ENCODE measurements at places on chromosomes 6 and 20.

- no peak for DNase-seq
Measured at GRCh38 chr20:61436283-61436666, 184.2 kb downstream of the CDH4 start.

DNA sequence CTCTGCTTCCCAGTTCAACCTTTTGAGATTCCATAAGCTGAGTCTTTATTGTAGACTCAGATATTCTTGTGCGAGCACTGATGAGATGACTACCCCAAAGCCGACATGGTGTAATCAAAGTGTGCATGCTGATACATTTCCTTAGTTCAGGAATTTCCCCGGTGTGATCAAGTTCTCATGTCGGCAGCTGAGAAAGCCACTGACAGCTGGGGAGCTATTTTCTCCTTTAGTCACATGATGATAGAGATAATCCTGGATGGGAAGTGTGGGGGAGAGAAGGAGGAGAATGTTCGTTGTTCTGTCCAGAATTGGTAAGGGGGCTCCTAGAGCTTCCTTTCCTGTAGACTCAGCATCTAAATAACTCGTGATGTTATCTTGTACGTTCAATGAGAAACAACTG, 7.7 kb upstream of the CAP2 start:
- DNase-seq, result no peak

GRCh38 chr20:21739682-21740081, 34.2 kb downstream of the PAX1 start:
- DNase-seq, result no peak

DNA sequence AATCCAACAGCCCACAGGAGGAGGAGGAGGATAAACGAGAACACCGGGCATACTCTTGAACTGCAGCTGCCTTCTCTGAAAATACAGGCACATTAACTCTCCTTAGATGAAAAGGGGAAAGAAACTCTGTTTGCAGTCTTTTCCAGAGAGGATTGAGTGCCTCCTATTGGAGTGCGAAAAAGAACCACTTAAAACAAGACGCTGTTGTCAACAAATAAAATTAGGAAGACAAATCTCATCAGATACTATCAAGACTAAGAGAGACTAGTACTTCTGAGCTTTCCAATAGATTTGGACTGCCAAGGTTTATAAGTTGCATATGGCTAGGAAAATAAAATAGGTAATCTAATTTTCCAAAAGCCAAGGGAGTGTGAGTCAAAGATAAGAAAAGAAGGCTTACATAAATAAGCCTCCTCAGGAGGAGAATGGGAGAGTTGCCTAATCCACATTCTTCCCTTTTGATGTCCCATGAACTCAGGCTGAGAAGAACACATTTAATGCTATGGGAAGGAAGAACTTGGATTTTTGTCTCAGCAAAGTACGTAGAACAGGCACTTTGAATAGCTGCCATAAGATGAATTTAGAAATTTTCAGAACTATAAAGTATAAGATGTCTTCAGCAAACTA, 154.7 kb downstream of the ARHGAP18 start:
- no peak for DNase-seq

DNA sequence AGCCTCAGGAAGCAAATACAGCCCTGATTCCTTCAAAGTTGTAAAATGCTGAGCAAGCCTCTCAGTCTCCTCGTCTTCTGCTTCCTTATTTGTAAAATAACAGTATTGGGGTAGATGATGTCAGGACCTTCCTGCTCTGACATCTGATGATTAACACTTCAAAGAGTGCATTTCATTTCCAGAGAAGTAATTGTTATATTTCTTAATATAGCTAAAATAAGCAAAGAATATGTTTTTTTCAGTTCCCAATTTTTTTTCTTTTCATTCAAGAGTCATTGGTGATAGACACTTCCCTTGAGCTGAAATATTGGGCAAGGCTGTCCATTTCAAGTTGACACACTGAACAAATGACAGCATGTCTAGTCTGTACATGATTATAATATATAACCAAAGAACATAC, 53.4 kb downstream of the SLX4IP start:
- DNase-seq, result no peak

- DNase-seq, result no peak
Measured at GRCh38 chr6:138527411-138528088, 28.3 kb upstream of the NHSL1 start.

DNA sequence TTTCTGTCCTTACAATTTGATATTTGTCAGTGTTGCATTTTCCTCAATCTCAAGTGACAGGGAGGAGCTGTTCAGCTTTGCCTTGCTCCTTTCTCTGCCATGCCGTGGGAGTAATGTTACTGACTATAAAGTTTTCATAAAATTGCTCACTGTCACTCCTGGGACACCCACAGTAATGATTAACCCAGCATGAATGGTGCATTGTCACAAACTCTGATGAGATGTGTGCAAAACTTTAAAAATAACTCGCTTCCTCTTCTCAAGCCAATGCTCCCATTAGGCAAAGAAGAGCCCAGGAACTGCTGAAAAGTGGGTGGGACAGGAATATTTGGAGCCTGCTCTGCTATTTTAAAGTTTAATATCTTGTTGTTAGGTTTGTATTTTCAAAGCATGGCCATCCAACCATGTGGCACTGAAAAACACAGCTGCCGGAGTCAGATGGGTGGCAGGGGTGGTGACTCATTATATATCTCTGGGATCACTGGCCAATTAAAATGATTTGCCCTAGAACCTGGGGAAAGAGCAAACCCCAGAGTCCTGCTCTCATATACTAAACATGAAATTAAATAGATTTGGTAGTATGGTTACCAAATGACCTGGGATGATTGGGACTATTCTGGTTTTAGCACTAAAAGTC, 260.1 kb downstream of the BTBD3 start:
- no peak for DNase-seq

GRCh38 chr6:89888871-89889270, 5.4 kb upstream of the GJA10 start:
- DNase-seq, result no peak

GRCh38 chr20:57781901-57782300, 72.1 kb upstream of the PMEPA1 start:
- DNase-seq, result no peak

- peak; percentile 67 for DNase-seq
Measured at GRCh38 chr20:25987073-25987927, 290.6 kb upstream of the ZNF337 start.

- DNase-seq, result no peak
Measured at GRCh38 chr20:7389216-7389615, 551.0 kb downstream of the HAO1 start.

DNA sequence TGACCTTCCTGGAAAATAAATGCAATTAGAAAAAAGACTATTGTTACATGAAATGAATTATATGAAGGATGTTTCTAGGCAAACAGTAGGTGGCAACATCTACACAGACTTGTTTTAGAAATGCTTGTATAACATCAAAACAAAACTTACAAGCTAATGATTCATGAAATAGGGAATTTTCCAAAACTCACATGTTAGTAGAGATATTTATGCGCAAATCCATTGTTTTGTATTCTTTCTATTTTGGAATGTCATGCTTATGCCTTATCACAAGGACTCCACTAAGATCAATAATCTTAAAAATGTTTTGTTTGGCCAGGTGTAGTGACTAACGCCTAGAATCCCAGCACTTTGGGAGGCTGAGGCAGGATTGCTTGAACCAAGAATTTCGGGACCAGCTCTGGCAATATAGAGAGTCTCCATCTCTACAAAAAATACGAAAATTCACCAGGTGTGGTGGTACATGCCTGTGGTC, 32.3 kb upstream of the LGSN start:
- no peak for DNase-seq

DNA sequence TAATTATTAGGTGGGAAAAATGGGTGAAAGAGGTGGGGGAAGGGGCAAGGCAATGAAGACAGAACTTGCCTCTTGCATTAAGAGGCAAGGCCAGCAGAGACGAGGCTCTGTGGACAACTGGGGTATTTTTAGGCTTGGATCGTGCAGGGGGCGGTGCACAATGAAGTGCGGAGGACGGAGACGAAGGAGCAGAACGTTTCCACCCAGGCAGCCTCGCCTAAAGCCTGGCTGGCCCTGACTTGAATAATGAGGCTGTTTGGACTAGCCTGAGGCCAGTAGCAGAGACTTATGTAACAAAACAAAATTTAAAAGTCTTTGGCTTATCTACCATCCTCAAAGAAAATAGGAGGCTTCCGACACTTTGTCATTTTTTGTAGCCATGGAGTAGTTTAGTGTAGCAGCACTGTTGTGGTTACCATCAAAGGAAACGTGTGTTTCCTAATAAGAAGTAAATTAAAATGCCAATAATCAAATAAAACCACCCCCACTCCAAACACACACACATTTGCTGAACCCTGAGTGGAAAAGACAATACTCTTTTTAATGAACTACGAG, 370.0 kb upstream of the CNR1 start:
- DNase-seq, result no peak

- peak; percentile 74 for DNase-seq
Measured at GRCh38 chr6:149271348-149272340, 45.9 kb upstream of the TAB2 start.

DNA sequence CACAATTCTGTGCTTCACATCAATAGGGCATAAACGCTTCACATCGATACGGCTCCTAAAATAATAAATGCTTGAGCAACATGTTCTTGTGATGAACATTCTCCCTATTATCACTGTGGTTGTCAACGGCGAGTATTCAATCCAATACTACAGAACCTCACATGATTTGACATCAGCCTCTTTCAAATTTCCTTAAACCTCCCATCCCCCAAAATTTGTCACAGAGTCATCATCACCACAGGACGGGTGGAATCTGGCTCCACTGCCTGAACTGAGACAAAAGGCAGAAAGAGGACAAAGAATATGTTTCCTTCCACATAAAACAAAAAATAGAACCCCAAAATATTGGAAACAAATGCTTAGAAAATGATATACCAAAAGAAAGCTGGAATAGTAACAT, 7.3 kb downstream of the THEMIS start:
- DNase-seq, result peak; percentile 50

DNA sequence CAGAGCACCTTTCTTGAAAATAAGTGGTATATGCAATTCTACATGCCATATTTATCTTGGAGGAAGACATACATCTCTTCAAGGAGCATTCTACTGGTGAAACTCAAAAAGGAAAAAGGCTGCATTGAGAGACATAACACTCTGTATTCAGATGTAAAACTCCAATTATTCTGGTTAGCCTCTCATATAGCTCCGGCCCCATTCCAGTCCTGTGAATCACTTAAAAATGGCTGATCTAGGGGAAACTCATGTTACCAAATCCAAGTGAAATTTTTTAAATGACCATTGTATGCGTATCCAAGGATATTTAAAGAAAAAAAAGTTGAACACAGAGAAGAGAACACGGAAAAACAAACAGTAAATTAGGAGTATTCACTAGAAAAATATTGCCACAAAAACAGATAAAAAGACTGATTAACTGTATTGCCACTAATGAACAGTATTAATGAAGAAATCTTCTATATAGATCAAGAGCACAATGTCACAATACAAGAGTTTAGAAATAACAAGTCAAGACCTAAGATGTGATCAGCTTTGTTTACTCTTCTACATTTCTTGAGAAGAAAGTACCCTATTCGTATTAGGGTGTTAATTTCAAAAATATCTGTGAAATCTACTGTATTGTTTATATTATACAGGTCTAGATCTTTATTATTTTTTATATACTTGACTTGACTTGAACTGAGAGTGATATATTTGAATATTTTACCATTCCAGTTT, 124.5 kb upstream of the GJE1 start:
- no peak for DNase-seq

DNA sequence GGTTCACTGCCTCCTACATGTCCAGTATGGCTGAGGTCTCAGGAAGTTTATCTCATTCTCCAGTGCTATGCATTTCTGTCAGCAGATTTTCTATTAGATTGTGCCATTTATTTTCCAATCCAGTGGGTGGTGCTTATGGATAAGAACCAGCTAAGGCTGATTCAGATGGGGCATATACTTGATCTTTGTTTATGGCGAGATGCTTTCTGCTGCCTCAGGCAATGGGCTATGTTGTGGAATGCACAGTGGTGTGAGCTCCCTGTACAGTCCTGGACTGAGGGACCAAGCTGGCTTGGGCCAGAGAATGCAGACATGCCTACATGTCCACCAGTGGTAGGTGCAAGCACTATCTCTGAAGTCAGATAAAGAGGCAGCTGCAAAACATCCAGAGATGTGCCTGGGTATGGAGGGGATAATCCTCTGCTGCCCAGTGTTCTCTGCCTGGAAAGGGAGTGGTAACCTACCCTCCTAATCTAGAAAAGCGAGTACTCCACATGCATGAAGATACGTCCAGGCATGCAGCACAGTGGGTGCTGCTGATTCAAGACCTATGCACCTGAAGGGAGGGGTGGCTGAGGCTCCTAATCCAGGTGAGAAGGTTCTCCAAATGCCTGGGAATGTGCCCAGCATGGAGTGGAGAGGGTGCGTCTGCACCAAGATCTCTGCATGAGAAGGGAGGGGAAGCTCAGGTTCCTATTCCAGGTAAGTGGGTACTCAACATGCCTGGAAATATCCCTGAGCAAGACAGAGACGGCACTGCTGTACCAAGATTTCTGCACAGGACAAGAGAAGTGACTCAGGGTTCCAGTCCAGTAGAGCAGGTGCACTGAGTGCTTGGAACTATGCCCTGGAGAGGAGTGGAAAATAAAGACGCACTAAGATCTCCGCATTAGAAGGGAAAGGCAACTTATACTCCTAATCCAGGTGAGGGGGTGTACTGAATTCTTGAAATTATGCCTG, 9.4 kb downstream of the CST4 start:
- DNase-seq, result no peak

DNA sequence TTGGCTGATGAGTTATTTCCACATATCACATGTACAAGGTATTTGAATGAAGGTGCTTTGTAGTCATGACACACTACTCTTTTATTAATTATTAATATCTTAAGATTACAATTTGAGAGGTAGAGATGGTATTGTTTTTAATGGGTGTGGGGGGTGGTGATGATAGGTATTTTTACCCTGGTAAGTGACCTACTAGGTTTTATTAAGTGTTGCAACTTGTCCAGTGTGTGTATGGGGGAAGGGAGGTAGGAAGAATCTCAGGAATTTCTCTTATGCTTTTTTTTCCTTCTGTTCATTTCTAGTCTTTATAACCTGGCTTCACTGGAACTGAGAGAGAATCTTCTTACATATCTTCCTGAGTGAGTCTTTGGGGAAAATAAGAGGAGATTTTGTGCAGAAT, 101.4 kb downstream of the LRRC1 start:
- DNase-seq, result no peak

DNA sequence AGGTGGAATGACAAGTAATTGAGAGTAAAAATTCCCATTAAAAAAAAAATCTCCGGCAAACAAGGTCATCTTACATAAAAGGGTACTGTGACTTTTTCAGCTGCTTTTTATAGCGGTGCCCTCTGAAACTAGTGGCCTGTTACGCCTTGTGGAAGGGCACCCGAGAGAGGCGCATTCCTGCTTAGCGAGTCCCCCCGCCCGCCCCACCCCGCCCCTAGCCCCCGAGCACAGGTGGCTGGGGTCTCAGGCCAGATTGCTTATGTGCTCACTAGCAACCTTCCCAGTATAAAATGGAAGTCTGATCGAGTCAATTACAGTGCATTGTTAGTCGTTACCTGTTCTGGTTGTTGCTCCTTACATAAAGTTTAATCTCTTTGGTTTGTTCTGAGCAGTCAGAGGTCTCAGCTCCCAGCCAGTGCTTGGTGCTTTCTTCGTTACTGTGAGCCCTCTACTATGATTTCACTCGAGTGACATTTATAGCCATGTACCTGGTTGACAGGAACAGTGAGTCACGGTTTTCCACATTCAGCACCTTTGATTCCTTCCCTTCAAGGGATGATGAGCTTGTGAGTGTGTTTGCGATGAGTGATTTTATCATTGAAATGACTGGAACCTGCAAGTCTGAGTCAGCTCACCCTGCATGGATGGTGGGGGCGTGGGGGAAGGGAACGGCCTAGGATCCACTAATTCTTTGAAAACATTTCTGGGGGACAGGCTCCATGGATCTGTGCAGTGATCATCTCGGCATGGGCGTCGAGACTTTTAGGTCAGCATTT, 47.6 kb downstream of the ZDHHC14 start:
- peak; percentile 90 for DNase-seq
